ENCODE measurements at places on chromosomes 12 and 14.

DNA sequence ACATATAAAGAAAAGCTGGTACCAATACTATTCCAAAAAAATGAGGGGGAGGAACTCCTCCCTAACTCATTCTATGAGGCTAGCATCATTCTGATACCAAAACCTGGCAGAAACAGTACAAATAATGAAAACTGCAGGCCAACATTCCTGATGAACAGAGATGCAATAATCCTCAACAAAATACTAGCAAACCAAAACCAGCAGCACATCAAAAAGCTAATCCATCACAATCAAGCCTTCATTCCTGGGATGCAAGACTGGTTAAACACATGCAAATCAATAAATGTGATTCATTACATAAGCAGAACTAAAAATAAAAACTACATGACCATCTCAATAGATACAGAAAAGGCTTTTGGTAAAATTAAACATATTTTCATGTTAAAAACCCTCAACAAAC is 281.3 kb downstream of the KCNH5 start:
- no peak for DNase-seq

DNA sequence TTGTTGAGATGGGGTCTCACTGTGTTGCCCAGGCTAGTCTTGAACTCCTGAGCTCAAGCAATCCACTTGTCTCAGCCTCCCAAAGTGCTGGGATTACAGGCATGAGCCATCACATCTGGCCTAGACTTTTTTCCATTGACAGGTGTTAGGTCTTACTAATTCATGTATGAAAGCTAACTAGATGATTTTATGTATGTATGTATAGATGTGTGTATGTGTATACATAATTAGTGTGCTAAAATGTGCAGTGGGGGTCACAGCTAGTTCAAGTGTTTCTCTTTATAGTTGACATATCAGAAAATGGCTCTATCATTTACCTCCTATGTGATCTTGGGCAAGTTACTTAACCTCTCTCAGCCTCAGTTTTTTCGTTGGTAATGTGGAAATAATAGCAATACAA is 23.5 kb downstream of the UNC79 start:
- no peak for DNase-seq

- DNase-seq, result no peak
Measured at GRCh38 chr14:35355981-35356841, 48.3 kb downstream of the NFKBIA start.

DNA sequence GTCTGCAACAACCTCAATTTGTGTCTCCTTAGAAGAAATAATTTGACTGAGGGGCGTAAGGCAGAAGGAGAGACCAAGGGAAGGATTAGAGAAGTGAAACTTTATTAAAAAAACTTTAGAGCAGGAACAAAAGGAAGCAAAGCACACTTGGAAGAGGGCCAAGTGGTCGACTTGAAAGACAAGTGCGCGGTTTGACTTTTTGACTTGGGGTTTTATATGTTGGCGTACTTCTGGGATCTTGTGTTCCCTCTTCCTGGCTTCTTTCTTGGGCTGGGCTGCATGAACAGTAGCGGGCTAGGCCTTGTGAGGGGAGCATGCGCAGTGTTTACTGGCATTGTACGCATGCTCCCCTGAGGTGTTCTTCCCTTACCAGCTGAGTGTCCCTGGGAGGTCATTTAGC is 369.3 kb upstream of the DCN start:
- DNase-seq, result no peak

- no peak for DNase-seq
Measured at GRCh38 chr12:104672501-104673265, 215.9 kb downstream of the CHST11 start.

DNA sequence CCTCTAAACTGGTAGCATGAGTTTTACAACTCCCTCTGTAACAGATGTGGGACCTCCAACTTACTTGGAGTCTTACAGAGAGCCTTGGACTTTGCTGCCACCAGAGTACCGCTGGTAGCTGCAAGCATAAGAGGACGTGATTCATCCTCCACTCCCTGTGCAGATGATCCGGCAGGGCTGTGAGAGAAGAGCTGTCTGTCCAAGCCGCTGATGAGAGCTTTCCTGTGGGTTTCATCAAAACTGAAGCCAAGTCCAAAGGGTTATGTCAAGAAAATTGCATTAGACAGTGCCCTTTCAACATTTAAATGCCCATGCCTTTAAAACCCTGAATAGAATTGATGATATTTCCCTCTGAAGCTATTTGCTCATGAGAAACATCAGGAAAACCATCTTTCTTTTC is 85.8 kb downstream of the LLPH start:
- no peak for DNase-seq

GRCh38 chr14:87940382-87940781 is 52.6 kb downstream of the GALC start:
- no peak for DNase-seq

- no peak for DNase-seq
Measured at GRCh38 chr12:79194595-79194994, 330.0 kb downstream of the SYT1 start.

- no peak for DNase-seq
Measured at GRCh38 chr14:33432407-33433023, 493.8 kb downstream of the NPAS3 start.

- DNase-seq, result no peak
Measured at GRCh38 chr12:106074361-106074705, 64.4 kb downstream of the NUAK1 start.

DNA sequence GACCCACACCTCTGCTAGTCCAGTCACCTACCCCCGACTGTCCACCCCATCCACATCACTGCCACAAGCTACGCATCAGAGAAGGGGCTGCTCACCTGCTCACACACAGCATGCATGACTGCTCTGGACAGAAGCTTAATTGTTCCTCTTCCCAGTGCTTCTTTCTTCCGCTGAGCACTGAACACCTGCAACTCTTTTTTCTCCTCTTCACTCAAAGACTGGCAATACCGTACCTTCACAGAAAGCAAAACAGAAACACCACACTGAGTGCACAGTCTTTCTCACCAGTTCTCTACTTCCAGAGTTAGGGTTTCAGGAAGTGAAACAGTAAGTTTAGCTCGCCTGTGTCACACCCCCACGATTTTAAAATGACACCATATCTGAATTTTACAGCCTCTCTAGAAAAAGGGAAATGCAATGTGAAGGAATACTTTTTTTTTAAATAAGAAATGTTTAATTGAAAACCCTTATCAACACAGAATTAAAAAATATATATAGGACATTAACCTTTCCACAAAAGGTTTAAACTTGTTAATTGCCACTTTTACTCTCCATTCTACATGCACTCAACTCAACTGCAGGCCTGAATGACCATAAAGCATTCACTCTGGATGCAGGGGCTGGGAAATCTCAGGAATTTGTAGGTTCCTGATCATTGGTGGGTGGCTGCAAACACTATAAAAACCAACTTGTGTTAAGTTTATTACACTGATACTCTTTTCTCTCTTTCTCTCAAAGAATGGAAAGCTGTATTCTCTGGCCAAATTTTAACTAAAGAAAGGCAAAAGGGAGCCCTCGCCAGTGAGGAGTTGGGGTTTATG is 120.0 kb downstream of the PRICKLE1 start:
- DNase-seq, result no peak

DNA sequence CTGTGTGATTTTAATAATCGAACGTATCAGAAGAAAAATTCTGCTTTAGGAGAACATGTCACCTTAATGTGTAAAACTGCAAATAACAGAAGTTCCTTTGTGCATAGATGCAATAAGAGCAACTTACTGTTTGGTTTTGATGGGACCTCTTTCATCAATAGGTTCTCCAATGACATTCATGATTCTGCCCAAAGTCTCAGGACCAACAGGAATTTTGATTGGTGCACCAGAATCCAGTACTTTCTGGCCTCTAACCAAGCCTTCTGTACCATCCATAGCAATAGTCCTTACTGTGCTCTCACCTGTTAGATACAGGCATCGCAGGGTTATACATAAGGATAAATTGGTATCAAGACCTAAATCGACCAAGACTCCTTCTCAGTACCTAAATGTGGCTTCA is 1.1 kb downstream of the ATP5F1B start:
- no peak for DNase-seq

Measured in stimulated activated CD8-positive, alpha-beta memory T cell treated with anti-CD3 and anti-CD28 coated beads, Interleukin-15, amount 100 ng/mL, for 4 hours (primary cell).